Lower lobe of right lung (tissue), 2 donors: ENCODE measurements at places on chromosomes 7 and 10.
A peak's percentile ranks its signal among the peaks of the same experiment; 100 is the strongest.

DNA sequence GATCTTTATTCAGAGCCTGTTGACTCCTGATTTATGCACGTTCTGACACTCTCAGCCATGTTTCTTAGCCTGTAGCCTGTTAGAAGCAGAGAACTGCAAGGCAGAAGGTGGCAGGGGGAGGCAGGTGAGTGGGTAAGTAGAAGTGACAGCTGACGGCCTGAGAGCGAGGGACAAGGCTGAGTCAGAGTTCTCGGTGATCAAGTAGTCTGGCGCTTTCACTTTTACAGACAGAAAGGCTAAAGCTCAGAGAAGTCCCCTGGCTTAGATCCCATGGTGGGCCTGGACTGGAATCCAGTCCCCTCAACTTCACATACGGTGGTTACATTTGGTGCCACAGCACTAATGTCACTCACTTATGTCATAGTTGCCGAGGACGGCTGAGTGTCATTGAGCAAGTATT is 139.0 kb downstream of the TACC2 start:
- peak overlapping the region; percentile 48 for H3K4me3 ChIP-seq
- peak overlapping the region; percentile 82 for H3K27ac ChIP-seq
- H3K27me3 ChIP-seq, result no peaks in the 10 kb centered on the region
- H3K4me1 ChIP-seq, result peaks cover 31% of the 10 kb centered on the region
- H3K36me3 ChIP-seq, result peaks cover 8% of the 10 kb centered on the region
- no peak for DNase-seq

GRCh38 chr7:12637819-12638592 is 49.4 kb upstream of the ARL4A start:
- no peak overlapping the region for H3K27ac ChIP-seq
- no peaks in the 10 kb centered on the region for H3K27me3 ChIP-seq
- H3K36me3 ChIP-seq, result no peaks in the 10 kb centered on the region
- H3K4me1 ChIP-seq, result peaks cover 5% of the 10 kb centered on the region
- H3K4me3 ChIP-seq, result no peak overlapping the region
- DNase-seq, result no peak

- peaks cover 11% of the 10 kb centered on the region for H3K36me3 ChIP-seq
- H3K4me1 ChIP-seq, result no peaks in the 10 kb centered on the region
- H3K27ac ChIP-seq, result no peak overlapping the region
- H3K4me3 ChIP-seq, result no peak overlapping the region
- DNase-seq, result no peak
These were observed 141.7 kb downstream of the DLG5 start for GRCh38 chr10:77784856-77785255.

- no peaks in the 10 kb centered on the region for H3K36me3 ChIP-seq
- peaks cover 38% of the 10 kb centered on the region for H3K4me1 ChIP-seq
- peak; percentile 91 for DNase-seq
- H3K27me3 ChIP-seq, result no peaks in the 10 kb centered on the region
These were observed at the start of gene CDK14 for GRCh38 chr7:90595801-90596670. Gene CDK14 (plus strand): TSS chr7:90596321. CDS start chr7:90596628, 307 bp downstream.

DNA sequence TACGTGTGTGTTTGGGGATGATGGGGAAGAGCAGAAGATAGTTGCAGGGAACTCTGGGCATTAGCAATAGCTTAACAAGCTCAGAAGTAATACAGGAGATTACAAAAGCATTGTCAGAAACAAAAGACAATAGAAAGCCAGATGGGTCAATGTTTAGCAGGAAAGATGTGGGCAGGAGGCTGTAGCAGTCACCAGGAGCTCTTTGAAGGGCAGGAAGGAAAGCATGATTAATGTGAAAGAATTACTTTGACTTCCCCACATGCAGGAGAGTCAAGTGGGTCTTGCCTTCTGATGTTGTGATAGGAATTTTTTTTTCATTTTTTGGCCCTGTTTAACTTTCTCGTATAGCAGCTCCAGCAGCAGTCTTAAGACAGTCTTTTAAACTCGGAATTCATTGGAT is 6.0 kb upstream of the SMNDC1 start:
- DNase-seq, result no peak
- no peaks in the 10 kb centered on the region for H3K36me3 ChIP-seq
- H3K4me1 ChIP-seq, result peaks cover 13% of the 10 kb centered on the region
- H3K4me3 ChIP-seq, result no peak overlapping the region
- no peak overlapping the region for H3K27ac ChIP-seq
- H3K27me3 ChIP-seq, result no peaks in the 10 kb centered on the region

GRCh38 chr10:29438271-29438670 is 149.4 kb downstream of the LYZL1 start:
- no peak overlapping the region for H3K4me3 ChIP-seq
- no peaks in the 10 kb centered on the region for H3K27me3 ChIP-seq
- DNase-seq, result no peak
- H3K27ac ChIP-seq, result no peak overlapping the region
- H3K36me3 ChIP-seq, result no peaks in the 10 kb centered on the region

- H3K27me3 ChIP-seq, result no peaks in the 10 kb centered on the region
- peaks cover 5% of the 10 kb centered on the region for H3K4me1 ChIP-seq
- no peak overlapping the region for H3K4me3 ChIP-seq
- DNase-seq, result no peak
- H3K27ac ChIP-seq, result no peak overlapping the region
These were observed 169.2 kb downstream of the GALNT17 start for GRCh38 chr7:71301167-71301566.

- H3K36me3 ChIP-seq, result no peaks in the 10 kb centered on the region
- peak; percentile 38 for DNase-seq
- H3K4me3 ChIP-seq, result no peak overlapping the region
- H3K27ac ChIP-seq, result no peak overlapping the region
These were observed 178.1 kb downstream of the ELFN1 start for GRCh38 chr7:1848013-1848640.

DNA sequence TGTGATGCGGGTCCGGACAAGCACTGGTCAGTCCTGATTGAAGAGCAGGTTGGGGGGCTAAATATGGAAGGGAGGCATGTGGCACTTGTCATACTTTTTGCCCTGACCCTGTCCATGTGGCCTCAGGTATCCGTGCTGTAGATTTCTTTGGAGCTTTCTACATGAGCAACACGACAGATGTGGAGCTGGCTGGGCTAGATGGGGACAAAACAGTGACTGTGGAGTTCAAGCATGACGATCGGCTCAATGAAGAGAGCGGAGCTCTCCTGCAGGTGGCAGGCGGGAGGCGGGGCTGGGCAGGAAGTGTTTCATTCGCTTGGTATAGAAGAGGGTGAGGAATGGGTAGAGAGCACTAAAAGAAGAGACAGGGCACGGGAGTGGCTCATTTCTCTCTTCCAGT is 13.0 kb upstream of the CHCHD1 start:
- peaks cover 78% of the 10 kb centered on the region for H3K36me3 ChIP-seq
- H3K27ac ChIP-seq, result no peak overlapping the region
- H3K27me3 ChIP-seq, result no peaks in the 10 kb centered on the region
- H3K4me3 ChIP-seq, result no peak overlapping the region
- DNase-seq, result no peak

- H3K27ac ChIP-seq, result no peak overlapping the region
- no peak overlapping the region for H3K4me3 ChIP-seq
- H3K36me3 ChIP-seq, result no peaks in the 10 kb centered on the region
- no peak for DNase-seq
These were observed 75.2 kb downstream of the CREB5 start for GRCh38 chr7:28487487-28487886.

GRCh38 chr7:3033136-3033535 is 10.5 kb downstream of the CARD11 start:
- H3K4me1 ChIP-seq, result no peaks in the 10 kb centered on the region
- H3K36me3 ChIP-seq, result no peaks in the 10 kb centered on the region
- H3K27me3 ChIP-seq, result no peaks in the 10 kb centered on the region
- H3K27ac ChIP-seq, result no peak overlapping the region
- H3K4me3 ChIP-seq, result no peak overlapping the region
- DNase-seq, result no peak

DNA sequence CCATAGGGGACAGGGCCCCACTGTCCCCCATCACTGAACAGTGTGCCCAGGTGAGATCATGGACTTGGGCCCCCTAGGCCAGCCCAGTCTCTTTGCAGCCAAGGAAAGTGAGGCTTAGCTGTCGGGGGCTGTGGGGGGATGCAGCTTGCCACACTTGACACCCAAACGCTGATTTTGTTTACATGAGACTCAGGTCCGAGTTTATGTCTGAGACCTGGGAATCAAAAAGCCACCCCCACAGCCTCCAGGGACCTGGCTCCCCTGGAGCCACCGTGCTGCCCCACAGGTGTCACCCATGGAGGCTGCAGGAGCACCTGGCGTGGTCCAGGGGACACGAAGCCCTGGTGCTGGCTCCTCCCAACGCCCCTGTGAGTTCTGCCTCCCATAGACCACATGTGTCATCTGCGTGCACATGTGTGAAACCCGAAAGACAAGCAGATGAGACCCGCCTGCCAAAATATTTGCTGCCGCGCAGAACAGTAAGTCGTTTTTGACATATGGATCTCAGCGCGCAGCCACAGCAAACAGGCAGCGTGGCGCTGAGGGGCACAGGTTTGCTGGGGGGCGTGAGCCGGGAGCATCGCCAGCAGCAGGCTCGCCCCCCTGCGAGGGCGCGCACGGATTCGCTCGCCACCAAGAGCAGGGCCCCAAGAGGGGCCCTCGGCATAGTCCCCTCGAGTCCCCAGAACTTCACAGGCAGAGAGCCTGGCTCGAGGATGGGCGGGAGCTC is 112.3 kb downstream of the LHPP start:
- no peaks in the 10 kb centered on the region for H3K27me3 ChIP-seq
- H3K36me3 ChIP-seq, result no peaks in the 10 kb centered on the region
- no peak overlapping the region for H3K27ac ChIP-seq

GRCh38 chr7:26694141-26694540 is 170.2 kb downstream of the SKAP2 start:
- H3K27ac ChIP-seq, result no peak overlapping the region
- H3K36me3 ChIP-seq, result no peaks in the 10 kb centered on the region
- DNase-seq, result no peak
- H3K27me3 ChIP-seq, result no peaks in the 10 kb centered on the region
- H3K4me1 ChIP-seq, result peaks cover 21% of the 10 kb centered on the region

DNA sequence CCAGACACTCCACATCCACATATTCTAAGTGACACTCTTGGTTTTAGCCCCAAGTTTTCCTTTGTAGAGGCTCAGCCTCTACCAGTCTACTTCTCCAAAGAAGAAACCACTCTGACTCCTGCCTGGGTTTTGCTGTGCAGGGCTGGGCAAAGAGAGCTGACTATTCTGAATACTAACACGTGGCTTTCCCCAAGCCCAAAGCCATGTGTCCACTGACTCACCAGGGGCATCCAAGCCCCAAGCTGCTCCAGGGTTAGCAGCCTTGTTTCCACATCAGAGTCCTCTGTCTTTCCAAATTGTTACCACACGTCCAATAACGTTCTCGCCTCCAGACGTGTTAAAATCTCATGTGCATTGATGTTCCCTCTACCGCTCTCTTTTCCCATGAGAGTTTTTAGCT is 8.7 kb downstream of the GALNTL5 start:
- no peaks in the 10 kb centered on the region for H3K4me1 ChIP-seq
- H3K27me3 ChIP-seq, result no peaks in the 10 kb centered on the region
- DNase-seq, result no peak
- no peaks in the 10 kb centered on the region for H3K36me3 ChIP-seq

DNA sequence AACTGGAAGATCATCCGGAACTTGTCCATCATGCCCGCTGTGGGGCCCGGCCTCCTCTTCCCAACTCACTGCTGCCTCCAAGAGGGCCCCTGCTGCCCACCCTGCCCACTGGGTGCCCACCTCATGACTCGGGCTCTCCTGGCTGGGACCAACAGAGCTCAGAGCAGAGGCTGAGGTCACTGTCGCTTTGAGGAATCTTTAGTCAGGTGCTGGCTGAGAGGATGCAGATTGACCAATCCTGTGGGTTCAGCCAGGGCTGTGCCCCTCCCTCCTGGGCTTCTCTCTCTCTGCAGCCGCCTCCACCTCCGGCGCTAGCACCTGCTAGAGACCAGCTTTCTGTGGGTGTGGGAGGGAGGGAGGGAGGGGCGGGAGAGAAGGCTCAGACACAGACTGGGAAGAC is at the start of gene CALHM1:
TSS of gene CALHM1 (minus strand) at position 181 of the 400 bp plus-strand sequence. CDS start at position 32, 149 bp downstream.
- H3K27ac ChIP-seq, result no peak within 1 kb of the TSS
- H3K4me1 ChIP-seq, result no peaks in the 10 kb centered on the region
- DNase-seq, result no peak
- no peaks in the 10 kb centered on the region for H3K27me3 ChIP-seq
- H3K36me3 ChIP-seq, result no peaks in the 10 kb centered on the region
